Fibroblast of skin of back (primary cell): ENCODE measurements at places on chromosomes 1 and 21.

DNA sequence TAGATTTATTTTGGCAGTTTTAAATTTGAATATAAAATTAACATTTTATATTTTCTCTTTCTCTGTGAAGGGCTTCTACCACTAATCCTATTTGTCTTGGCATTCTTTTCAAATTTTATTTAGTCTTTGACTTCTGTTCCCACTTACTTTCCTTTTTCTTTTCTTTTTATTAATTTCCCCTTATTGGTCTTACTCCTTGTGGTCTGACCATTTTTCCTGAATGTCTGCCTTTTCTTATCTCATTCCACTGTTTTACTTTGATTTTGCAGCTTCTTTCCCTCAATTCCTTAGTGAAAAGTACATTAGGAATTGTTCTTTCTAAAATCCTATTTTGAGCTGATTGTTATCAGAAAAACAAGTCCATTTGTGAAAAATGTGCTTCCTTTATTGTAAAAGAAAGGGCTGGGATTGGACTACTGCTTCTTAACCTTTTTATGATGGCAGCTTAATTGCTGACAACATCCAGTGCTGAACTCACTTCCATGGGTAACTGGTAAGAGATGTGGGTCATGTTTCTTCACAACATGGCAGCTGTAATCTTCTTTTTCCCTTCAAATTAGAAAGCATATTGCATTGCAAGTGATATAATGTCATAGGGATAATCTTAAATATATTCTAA, 284.6 kb downstream of the DNM3 start:
- no peak for DNase-seq

DNA sequence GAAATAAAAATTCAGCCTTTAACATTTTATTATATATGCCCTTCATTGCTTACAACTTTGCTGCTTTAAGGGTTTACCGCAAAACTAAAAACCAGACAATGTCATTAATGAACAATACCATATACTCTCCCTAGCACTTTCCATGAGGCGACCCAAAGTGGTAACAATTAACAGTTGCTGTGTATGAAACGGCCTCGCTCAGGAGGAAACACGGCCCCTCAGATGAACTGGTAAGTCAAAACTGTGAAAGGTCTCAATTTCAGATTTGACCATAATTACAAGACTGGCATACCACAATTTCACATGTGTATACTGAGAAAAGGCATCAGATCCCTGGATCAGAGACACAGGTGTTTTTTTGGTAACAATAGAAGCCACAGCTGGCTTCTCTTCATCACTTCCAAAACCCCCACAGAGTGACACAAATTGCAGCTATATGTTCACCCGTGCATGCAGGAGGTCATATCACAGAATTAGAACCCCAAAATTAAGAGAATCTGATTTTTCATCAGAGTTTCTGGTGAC, 611.9 kb upstream of the ADAMTS5 start:
- DNase-seq = no peak

- no peak for DNase-seq
Measured at GRCh38 chr21:45137612-45137937, 63.2 kb downstream of the ADARB1 start.

DNA sequence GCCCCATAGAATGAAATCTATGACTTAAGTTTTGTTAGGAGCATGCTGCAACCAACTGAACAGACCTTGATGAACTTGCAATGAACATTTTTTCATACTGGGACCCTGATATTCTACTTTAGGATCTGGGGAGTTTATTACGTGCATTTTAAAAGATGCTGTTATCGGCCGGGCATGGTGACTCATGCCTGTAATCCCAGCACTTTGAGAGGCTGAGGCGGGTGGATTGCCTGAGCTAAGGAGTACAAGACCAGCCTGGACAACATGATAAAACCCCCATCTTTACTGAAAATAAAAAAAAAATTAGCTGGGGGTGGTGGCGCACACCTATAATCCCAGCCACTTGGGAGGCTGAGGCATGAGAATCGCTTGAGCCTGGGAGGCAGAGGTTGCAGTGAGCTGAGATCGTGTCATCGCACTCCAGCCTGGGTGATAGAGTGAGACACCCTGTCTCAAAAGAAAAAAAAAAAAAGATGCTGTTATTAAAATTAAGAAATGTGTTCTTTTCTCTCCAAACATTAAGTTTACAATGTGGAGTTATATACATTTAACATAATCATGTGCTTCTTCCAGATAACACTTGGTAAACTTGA, 7.1 kb downstream of the MPZL1 start:
- no peak for DNase-seq

DNA sequence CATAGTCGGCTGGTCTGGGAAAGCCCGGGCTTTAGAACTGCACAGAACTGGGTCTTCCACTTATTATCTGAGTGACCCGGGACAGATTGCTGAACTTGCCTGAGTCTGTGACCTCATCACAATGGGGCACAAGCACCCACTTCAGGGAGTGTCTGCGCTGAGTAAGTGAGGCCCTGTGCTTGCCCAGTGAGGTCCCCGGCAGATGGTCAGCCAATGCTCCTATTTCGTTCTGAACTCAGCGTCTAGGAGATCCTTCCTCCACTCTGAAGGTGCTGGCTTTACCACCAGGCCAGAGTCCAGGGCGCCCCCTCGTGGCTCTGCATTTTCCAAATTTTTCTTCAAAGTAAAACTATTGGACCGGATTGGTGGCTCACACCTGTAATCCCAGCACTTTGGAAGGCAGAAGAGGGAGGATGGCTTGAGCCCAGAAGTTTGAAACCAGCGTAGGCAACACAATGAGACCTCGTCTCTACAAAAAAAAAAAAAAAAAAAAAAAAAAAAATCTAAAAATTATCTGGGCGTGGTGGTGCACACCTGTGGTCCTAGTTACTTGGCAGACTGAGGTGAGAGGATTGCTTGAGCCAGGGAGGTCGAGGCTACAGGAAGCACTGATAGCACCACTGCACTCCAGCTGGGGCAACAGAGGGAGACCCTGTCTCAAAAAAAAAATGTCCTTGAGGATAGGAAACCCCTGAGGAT, 61.7 kb downstream of the FCRL5 start:
- peak; percentile 62 for DNase-seq

GRCh38 chr1:37071829-37072228, 37.5 kb upstream of the GRIK3 start:
- DNase-seq = no peak

GRCh38 chr1:110165761-110166231, 15.5 kb downstream of the SLC6A17 start:
- no peak for DNase-seq

- DNase-seq = no peak
Measured at GRCh38 chr1:248596615-248597014, 885 bp downstream of the OR2T10 start.

- DNase-seq = peak; percentile 88
Measured at GRCh38 chr1:7810395-7810794, 26.3 kb downstream of the PER3 start.

DNA sequence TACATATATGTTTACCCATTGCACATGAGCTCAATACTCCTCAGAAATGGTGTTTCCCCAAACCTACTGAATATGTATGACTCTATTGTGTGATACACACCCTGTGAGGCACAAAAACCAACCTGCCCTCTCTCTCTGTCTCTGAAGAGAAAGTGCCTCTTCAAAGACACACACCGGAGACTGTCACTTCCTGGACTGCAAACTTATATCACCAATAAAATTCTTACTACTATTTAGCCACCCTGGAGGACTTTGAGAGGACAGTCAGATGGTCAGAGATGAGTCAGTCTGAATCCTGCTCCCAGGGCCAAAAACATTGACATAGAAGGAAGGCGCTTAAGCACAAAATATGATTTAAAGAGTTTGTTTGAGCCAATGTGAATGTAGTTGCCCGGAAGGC, 110.4 kb downstream of the PPIAL4G start:
- peak; percentile 46 for DNase-seq

DNA sequence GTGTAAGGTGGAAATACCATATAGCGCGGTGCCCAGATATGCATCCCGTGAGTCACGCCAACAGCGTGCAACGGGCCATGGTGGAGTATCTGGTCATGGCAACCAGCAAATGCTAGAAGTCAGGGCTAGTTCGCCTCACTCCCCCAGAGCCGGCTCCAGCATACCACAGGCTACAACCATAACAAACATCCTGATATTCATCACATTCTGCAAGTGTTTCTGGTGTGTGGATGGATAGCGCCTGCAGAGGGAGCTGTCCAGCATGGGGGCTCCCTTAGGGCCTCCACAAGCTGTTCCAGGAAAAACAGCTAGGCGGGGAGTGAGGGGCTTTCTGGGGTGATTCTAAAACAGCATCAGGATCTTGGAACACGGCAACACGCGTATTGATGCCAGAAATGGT, 6.8 kb downstream of the C1orf198 start:
- DNase-seq = no peak

GRCh38 chr1:105591681-105592080, 1464.8 kb upstream of the PRMT6 start:
- DNase-seq = no peak

DNA sequence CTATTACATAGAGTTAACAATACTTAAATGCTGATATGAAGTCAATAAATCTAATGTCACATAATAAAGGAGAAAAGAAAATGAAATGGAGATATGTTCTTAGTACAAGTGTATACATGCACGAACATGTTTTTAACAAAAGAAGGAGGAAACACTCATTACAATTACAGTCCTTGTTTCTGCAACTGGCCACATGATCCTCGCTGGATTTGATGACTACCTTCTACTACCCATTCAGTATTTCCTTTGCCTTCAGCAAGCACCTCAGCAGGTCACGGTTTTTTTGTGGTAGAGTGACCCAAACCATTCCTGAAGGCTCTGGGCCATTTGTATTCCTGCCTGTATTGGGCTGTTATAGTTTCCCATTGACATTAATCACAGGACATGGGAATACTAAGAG, 172.8 kb upstream of the CXADR start:
- no peak for DNase-seq
